Breast epithelium (tissue), 4 donors: ENCODE measurements at places on chromosomes 13 and 19.
A peak's percentile ranks its signal among the peaks of the same experiment; 100 is the strongest.

- DNase-seq: no peak
These were observed 33.9 kb downstream of the KL start for GRCh38 chr13:33050161-33050560.

- peak; percentile 46 for DNase-seq
These were observed 5.7 kb downstream of the JAK3 start for GRCh38 chr19:17841810-17842662.

GRCh38 chr13:113493315-113493951, 2.9 kb upstream of the DCUN1D2 start:
- DNase-seq: no peak

- DNase-seq: no peak
These were observed 97.5 kb downstream of the RAB20 start for GRCh38 chr13:110463871-110464510.

GRCh38 chr13:92843549-92843948, 383.1 kb upstream of the GPC6 start:
- no peak for DNase-seq

GRCh38 chr13:109500146-109500773, 286.1 kb downstream of the IRS2 start:
- no peak for DNase-seq

DNA sequence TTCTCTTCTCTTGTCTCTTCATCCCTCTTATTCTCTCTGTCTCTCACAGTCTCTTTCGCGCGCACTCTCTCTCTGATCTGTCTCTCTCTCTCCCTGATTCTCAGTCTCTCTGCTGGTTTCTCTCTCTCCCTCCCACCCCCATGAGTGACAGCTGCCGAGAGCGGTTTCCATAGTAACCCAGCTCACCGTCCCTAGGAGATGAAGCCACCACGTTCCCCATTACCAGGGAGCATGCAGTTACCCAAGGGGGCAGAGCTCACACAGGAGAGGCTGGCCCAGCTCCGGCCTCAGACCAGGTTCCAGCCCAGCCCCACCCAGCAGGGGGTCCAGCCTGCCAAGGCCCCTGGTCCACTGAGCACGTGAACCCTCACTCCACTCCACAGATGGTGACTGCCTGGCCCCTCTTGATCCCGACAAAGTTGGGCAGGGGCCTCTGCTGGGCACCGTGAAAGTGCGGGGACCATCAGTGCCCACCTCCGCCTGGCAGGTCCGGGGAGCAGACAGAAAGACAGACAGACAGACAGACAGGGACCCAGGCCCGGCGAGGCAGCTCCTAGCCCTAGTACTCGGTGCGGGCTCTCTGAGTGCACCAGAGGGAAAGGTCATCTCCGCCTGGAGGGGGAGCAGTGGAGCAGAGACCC, 50.6 kb downstream of the CELF5 start:
- DNase-seq: no peak

DNA sequence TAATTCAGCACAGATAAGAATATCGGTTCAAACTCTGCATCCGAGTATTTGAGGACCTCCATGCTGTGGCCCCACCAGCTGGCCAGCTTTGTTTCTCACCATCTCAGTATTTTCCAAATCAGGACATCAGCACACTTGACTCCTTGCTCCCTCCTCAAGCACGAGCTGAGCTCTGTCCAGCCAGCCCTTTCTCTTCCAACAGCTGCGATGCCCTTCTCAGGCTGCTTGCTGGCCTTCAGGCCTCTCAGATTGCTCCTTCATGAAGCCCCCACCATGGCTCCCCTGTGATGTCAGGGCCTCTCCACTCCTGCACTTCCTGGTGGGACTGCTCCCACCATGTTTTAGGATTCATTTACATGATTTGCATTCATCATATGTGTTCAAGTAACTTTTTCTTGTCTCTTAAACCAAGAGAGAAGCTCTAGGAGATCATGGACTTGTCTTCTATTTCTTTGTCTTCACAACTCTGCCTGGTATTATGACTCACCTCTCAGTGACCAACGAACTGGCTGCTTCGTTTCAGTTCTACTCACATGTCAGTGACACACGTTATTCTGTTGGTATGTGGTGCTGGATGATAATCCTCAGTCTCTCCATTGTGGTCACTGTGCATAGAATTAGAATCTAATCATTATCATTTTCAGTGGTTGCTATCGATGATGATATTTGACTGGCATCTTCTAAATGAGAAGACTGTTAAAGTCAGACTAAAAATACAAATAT, 471.7 kb downstream of the EFNB2 start:
- no peak for DNase-seq

DNA sequence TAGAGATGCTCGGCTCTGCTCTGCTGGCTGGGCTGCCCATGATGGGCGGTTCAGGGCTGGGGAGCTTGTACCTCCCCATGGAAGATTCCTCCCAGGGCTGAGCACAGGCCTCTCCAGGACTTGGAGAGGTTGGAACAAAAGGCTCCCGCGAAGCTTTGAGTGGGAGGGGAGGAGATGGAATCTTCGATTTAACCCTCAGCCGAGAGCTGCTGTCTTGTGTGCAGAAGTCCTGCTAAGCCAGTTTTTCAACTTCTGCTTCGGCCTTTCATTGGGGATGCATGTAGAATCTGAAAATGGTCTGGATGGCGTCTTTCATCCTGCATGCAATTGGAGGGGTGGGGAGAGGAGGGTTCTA, 163.3 kb downstream of the KDM4B start:
- no peak for DNase-seq

DNA sequence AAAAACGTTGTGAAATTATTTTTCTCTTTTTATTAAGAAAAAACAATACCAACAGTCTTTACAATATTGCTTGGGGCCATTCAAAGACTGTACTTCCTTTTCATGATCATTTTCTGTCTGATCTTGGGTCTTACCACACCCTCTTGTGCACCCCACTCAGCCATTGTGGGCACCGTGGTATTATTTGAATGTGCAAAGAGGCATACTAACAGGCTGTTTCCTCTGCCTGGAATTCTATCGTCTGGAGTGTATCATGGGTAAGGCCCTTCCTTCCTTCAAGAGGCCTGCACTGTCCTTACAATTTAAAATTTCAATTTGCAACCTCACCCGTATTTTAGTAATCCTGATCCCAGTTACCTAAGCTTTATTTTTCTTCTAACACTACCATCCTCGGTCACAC, 76.5 kb downstream of the FGF14 start:
- no peak for DNase-seq

GRCh38 chr13:94419925-94420305, 59.6 kb downstream of the DCT start:
- DNase-seq: no peak

DNA sequence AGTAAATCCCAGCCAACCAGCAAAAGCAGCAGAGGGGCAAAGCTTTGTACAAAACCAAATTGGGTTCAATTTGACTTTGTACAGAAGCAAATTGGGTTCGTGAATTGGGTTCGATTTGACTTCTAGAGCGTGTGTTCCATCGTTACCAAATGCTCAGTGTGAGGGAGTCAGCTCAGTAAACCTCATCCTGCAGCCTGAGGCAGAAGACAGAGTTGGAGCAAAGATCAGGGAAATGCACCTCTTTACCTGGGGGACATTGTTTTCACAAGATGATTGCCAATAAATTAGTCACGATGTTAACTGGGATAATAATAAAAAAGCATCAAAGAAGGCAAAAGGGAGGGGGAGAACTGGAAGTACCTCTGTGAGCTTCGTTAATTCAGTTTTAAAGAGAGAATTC, 1.5 kb downstream of the RAB20 start:
- no peak for DNase-seq

GRCh38 chr19:7224209-7224686, 70.0 kb downstream of the INSR start:
- DNase-seq: peak; percentile 71

DNA sequence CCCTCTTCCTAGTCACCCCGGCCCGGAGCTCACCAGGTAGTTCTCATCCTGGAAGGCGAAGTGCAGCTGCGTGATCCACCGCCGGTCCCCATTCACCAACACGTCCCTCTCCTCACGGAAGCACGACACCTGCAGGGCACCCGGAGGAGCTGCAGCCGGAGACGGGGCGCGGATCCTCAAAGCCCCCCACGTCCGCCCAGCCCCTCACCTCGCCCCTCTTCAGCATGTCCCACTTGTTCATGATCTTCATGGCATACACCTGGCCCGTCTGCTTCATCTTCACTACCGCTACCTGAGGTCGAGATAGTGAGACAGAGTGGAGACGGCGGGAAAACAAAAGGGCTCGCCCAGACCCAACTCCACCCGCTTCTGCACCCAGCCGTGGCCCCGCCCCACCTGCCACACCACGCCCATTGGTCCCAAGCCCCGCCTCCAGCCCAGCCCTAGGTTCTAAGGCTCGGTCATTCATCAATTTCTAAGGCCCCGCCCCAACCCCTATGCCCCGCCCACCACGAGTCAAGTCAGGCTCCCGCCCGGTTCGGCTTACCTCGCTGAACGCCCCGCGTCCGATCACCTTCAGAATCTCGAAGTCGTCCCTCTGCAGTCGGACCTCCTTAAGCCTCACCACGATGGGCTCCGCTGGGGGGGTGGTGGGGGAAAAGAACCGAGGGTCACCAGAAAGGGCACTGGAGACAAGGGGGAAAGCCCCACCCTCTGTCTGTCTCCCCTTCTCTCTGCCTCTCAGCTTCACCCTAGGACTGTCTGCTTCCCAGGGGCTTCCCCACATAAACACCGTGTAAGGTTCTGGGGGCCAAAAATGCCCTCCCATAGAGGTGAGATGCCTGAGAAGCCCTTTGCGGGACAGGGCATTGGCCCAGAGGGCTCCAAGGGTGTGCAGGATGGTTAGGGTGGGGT, 2.8 kb downstream of the DMPK start:
- DNase-seq: peak; percentile 91

- DNase-seq: no peak
These were observed 236.5 kb downstream of the FOXO1 start for GRCh38 chr13:40429706-40430545.

DNA sequence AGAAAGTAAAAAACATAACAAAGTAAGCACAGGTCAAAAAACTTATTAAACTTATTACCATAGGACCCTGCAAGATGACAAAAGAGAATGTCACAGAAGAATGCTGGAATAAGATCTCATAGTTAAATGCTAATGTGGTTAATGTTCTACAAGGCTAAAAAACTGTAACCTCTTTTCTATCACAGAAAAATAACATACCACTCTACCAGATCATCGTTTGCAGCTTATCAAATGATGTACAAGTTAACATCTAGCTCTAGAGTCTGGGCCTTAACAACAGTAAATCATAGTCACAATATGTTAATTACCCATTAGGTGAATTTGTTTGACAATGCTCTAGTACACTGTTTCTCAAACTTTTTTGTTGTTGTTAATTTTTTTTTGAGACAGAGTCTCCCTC, 53.0 kb downstream of the NUFIP1 start:
- DNase-seq: no peak

GRCh38 chr13:111390522-111391270, 70.3 kb downstream of the TEX29 start:
- no peak for DNase-seq

- DNase-seq: no peak
These were observed 249.6 kb downstream of the TSHZ3 start for GRCh38 chr19:31099515-31100205.

DNA sequence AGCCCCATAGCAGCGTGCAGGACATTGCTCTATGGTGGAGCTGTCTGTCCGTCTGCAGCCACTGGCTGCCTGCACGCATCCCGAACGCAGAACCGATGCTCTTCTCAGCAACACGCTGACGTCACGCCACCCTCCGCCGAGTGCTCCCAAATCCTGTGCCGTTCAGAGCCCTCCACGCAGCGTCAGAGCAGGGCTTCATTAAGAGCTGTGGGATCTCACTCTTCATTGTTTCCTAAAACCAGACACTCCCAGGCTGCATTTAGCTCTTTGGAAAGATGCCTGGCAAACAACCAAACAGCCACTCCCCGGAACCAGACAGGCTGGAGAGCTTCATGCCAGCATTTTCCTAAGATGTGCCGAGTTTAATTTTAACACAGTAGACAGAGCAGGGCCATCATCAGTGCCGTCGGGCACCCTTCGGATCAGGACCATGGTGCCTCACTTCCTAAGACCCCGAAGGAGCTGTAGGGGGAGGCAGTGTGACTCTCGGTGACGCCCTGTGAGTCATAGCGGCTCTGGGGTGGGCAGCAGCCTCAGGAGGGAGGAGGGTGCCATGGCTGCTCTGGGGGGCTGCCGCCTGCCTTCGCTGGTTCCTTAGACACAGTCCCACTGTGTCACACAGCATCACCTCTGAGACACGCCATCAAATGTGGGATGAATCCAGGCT, 131.5 kb upstream of the MCF2L start:
- no peak for DNase-seq
